ENCODE measurements at places on chromosomes 7 and 10. TPM values are rescaled to one million over a fixed set of nuclear protein-coding genes. Genes with fewer than 3 reads are reported as not detected.

FOXI2 gene
- total RNA-seq: 1.1 TPM

MOGAT3 gene
- not detected for total RNA-seq

PVRIG gene
- total RNA-seq: 1.1 TPM

AEBP1 gene
- 131 TPM for total RNA-seq

TMEM196 gene
- 0.31 TPM for total RNA-seq

GBF1 gene
- 64.4 TPM for total RNA-seq

CAPZA2 gene
- total RNA-seq: 208 TPM

OR2A5 gene
- total RNA-seq: not detected

PROSER2 gene
- 21.5 TPM for total RNA-seq

NYAP1 gene
- total RNA-seq: 0.68 TPM

MORN4 gene
- 12.9 TPM for total RNA-seq

SPDYE17 gene
- not detected for total RNA-seq

MMRN2 gene
- total RNA-seq: 99.0 TPM

SLC29A4 gene
- total RNA-seq: 3.7 TPM

CTBP2 gene
- 94.5 TPM for total RNA-seq

DENND2A gene
- 14.9 TPM for total RNA-seq

ASAH2 gene
- 11.3 TPM for total RNA-seq

EBLN1 gene
- not detected for total RNA-seq

OR2A12 gene
- total RNA-seq: not detected

BAIAP2L1 gene
- total RNA-seq: 36.5 TPM

SFXN2 gene
- 28.3 TPM for total RNA-seq

C10orf67 gene
- not detected for total RNA-seq

LLCFC1 gene
- total RNA-seq: not detected

VAX1 gene
- not detected for total RNA-seq

CTAGE8 gene
- total RNA-seq: 3.2 TPM

PLPP4 gene
- total RNA-seq: not detected

GOLGA7B gene
- total RNA-seq: 0.29 TPM

IL15RA gene
- 13.5 TPM for total RNA-seq

LMOD2 gene
- 0.47 TPM for total RNA-seq

RSPH10B2 gene
- total RNA-seq: not detected

HHEX gene
- total RNA-seq: 6.3 TPM

NOS3 gene
- total RNA-seq: 50.7 TPM

SH3PXD2A gene
- total RNA-seq: 50.3 TPM

FMC1 gene
- 7.3 TPM for total RNA-seq

KCP gene
- total RNA-seq: 14.5 TPM

LAMTOR4 gene
- 108 TPM for total RNA-seq

DDX56 gene
- 89.4 TPM for total RNA-seq

GIMAP7 gene
- 24.5 TPM for total RNA-seq

SAMD9 gene
- total RNA-seq: 8.1 TPM

DNAAF5 gene
- total RNA-seq: 35.1 TPM
